Activated CD8-positive, alpha-beta memory T cell treated with anti-CD3 and anti-CD28 coated beads for 24 hours (primary cell): ENCODE measurements at places on chromosomes 12 and 14.

GRCh38 chr12:46661110-46661845 is 164.5 kb downstream of the SLC38A4 start:
- no peak for DNase-seq

DNA sequence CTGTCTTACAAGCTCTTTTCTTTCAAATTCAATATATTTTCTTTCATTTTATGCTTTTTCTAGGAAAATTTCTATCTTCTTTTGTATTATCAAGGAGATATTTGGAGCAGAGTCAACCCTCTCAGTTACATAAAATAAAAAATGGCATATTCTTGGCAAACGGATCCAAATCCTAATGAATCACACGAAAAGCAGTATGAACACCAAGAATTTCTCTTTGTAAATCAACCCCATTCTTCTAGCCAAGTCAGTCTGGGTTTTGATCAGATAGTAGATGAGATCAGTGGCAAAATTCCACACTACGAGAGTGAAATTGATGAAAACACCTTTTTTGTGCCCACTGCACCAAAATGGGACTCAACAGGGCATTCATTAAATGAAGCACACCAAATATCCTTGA is 20.6 kb downstream of the PIK3C2G start:
- DNase-seq = no peak

- no peak for DNase-seq
Observed at GRCh38 chr12:32690927-32691326, 11.8 kb downstream of the DNM1L start.

DNA sequence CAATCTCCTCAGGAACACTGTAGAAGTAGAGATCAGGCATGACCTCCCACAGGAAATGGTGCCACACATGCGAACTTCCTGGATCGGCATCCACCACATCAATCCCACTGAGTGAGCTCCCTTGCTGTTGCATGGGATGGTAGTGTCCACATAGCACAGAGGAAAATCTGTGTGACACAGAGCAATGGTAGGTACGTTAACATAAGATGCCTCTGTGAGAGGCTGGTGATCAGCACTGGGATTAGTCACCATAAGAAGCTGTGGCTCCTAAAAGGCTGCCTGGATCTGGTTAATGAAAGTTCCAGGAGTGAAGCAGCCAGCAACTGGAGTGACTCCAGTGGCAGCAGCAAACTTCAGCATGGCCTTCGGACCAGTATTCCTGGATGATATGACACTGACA is 21.8 kb downstream of the WDHD1 start:
- no peak for DNase-seq

GRCh38 chr12:131989021-131989420 is 39.3 kb downstream of the EP400 start:
- DNase-seq = no peak

DNA sequence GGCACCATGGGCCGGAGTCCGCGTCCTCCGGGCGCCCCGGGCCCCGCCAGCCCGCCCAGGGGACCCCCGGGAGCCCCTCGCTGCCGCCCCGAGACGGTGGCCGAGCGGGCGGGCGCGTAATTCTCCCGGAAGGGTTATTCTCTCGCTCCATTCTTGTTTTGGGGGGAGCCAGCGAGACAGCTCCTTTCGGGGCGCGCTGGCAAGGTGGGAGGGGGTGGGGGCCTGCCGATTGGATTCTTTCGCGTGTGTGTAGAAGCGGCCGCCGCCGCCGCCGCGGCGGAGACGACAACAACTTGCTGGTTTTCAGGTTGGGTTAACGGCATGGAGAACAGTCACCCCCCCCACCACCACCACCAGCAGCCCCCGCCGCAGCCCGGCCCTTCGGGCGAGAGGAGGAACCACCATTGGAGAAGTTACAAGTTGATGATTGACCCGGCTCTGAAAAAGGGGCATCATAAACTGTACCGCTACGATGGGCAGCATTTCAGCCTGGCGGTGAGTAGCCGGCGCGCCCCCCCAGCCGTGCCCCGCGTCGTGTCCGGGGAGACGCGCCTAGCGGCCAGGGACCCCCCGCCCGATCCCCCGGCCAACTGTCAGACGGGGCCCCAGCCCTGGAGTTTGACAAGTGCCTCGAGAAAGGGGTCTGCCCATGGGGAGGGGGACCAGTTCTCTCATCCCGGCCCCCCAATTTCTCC is 755 bp downstream of the SETD1B start:
- peak; percentile 79 for DNase-seq

DNA sequence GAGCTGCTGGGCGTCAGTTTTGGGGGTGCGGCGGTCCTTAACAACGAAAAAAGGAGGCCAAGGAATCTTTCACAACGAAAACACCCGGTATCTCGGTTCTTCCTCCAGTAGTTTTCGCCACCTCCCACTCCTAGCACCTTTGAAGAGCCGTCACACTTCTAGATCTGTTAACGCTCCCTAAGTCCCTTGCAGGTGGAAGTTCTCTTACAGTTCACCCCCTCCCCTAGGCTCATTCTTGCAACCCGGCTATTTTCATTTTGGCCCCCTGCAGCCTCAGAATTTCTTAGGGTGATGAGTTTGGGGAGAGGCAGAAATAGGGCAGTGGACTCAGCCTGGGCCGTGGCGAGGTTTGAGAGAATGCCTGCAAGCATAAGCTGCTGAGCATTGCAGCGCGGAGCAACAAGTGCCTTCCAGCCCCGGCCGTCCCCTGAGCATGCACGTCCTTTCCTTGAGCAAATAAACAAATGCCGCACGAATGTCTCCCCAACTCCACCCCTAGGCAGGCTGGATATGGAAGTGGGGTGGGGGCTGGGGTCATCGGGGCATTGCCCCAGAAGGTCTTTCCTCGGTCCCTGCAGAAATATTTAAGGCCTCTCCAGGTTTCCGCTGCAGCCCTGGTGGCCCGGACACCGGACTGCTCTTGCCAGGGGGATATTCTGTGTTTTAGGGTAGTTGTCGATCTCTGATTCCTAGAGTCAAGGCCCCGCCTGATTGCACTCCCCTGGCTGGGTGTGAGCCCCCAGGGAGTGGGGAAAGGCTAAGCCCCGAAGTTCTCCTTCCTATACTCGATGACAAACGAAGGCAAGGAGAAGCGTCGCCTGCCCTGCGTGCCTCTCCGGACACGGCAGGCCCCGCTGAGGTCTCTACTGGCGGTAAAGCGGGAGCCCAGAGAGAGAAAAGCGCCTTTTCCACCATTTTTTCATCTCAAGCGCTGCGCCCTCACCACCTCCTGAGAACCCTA is 1.6 kb downstream of the RFX4 start:
- peak; percentile 60 for DNase-seq
